Amygdala (tissue), 56 donors: ENCODE measurements at places on chromosomes 12 and 14.

- no peak for DNase-seq
Observed at GRCh38 chr12:11969437-11970154, 101.1 kb upstream of the BCL2L14 start.

DNA sequence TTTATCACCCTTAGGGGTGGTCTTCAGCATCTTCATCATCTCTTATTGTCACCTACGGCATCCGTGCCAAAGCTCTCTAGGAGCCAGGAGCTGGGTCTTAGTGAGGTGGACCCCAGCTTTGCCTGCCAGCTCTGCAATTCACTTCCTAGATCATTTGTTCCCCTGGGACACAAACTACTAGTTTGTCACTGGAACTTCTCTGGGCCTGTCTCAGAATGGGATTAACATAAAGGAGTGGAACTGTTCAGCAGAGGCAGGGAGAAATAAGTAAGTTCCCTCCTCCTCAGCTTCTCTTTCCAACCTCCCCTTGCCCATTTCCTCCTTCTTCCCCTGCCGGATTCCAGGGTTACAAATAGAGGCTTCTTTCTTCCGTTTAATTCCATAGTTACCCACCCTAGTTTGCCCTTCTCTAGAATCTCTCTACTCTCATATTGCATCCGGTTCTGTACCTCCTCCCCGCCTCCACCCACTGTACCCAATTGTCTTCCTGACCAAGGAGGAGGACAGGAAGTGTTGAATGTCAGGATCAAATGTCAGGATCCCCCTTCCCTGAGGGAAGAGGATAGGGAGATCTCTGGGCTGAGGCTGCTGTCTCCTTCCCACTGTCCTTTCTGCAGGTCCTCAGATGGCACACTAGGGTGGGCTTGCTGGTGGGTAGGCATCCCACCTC, 25.0 kb downstream of the LARP4 start:
- no peak for DNase-seq

DNA sequence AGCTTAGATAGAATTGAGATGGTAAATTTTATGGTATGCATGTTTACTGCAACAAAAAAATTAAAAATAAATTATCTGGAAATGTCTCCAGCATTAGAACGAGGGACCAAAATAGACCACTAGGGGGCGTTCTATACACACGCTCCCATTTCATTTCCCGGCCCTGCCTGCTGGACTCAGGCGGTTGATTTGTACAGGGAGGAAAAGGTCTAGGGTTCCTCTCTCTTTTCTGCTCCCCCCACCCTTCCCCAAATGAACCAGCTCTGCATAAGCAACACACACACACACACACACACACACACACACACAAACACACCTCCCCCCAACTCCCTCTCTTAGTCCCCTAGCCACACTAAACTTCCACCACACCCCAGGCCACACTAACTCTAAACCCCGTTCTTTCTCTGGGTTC, 7.8 kb upstream of the DTX1 start:
- no peak for DNase-seq

GRCh38 chr14:52954346-52955214, 3.7 kb upstream of the FERMT2 start:
- DNase-seq: no peak

DNA sequence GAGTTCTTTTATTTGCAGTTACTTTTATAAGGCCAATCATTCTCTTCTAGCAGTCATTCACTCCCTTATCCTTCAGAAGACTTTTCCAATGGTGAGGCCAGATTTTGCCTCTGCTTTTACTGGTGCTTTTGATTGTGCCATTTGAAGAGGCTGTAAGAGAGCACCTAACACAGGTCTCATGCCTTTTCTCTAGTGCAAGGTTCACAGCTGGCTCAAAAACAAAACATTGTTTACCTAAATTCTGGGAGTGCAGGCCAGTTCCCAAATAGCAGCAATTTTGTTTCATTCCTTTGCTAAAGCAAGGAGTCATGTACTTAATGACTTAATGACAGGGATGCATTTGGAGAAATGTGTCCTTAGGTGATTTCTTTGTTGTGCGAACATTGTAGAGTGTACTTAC, 192.0 kb downstream of the SYT10 start:
- no peak for DNase-seq

DNA sequence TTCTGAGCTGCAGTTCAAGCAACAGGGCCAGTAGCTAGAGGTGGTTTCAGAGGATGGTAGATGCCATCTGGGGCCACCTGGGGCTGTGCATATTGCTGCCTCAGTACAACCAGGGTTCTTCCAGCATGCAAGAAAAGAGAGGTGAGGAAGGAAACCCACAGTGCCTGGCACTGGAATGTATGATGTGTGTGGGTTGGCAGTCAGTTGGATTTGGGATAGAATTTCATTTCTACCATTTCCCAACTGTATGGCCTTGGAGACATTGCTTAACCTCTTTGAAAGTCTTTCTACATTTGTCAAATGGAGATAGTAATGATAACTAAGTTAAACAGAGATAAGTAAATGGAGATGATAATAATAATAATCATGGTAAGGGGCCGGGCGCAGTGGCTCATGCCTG, 10.2 kb upstream of the LRRC10 start:
- no peak for DNase-seq

DNA sequence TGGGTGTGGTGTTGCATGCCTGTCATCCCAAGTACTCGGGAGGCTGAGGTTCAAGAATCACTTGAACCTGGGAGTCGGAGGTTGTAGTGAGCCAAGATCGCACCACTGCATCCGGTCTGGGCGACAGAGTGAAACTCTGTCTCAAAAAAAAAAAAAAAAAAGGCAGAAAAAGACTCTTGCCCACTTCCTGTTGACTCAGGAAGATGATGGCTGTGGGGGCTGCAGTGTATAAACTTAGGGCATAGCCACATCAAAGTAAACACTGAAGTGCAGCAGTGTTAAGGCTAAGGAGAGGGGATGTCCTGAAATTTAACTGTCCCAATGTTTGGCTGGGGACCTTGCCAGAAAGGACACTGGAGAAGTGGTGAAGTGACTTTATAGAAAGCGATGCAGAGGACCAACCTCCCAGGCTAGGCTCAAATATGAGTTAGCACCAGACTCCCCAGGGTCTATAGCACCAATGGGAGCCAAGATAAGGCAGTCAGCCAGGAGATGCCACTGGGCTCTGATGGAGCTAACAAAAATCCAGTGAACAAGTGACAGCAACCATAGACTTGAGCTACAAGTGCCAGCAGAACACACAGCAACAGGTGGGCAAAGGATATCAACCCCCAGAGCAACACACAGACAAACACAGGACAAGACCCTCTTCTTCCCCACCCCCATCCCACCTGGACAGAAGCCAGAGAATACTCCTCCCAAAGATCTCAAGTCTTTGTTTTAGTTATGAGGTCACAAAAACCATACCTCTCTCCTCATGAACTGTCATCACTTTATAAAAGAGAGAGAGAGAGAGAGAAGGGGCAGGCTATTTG, 28.0 kb downstream of the NELL2 start:
- DNase-seq: no peak

GRCh38 chr12:132604151-132604618, 6.2 kb downstream of the LRCOL1 start:
- no peak for DNase-seq

GRCh38 chr12:90207799-90208198, 499.2 kb upstream of the ATP2B1 start:
- DNase-seq: no peak

DNA sequence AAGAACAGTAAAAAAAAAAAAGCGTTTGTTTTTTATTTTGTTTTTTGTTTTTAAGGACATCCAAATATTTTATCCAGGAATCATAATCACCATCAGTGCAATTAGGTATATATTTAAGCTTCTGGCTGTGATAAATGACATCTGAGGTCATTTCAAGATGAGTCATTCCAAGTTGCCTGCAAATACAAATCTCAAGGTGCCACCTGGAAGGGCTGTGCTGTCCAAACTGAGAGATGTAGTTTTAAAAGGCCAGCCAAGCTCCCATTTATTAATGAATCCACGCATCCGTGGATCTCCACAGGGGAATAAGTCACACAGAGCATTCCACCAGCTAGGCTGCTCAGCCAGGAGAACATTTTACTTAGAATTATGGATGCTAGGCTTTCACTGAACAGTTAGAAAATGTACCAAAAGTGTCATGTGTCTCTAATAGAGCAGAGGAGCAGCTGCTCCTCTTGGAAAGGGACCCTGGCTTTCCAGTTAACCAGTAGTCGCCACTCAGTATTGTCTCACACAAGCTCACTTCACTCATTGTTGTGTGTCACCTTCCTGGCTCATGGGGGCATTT, 1151.4 kb upstream of the TMEM132C start:
- no peak for DNase-seq

DNA sequence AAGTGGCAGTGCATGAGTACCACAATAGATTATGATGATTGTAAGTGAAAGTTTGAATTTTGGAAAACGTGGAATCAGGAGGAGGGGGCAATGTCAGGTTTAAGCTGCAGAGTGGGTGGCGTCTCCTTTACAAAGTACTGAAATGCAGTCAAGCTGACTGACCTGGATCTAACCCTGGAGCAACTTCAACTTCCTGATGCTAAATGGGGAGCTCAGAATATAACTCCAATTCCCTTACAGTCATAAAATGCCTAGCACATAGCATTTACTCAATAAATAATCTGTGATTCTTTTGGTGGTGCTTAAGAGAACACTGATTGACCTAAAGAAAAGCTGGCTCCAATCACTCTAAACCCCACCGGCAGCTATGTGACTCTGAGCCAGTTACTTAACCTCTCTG, 38.5 kb downstream of the CCDC60 start:
- DNase-seq: no peak
